ENCODE measurements at places on chromosomes 7 and 10. TPM values are rescaled to one million over a fixed set of nuclear protein-coding genes. Genes with fewer than 3 reads are reported as not detected.
A peak's percentile ranks its signal among the peaks of the same experiment; 100 is the strongest.

The NEUROD6 gene
- not detected for total RNA-seq

The ABCC2 gene
- total RNA-seq, result 64.0 TPM

The GIMAP5 gene
- total RNA-seq, result not detected

- DNase-seq, result no peak
These were observed 1.5 kb upstream of the FRAT2 start for GRCh38 chr10:97336006-97336405.

DNA sequence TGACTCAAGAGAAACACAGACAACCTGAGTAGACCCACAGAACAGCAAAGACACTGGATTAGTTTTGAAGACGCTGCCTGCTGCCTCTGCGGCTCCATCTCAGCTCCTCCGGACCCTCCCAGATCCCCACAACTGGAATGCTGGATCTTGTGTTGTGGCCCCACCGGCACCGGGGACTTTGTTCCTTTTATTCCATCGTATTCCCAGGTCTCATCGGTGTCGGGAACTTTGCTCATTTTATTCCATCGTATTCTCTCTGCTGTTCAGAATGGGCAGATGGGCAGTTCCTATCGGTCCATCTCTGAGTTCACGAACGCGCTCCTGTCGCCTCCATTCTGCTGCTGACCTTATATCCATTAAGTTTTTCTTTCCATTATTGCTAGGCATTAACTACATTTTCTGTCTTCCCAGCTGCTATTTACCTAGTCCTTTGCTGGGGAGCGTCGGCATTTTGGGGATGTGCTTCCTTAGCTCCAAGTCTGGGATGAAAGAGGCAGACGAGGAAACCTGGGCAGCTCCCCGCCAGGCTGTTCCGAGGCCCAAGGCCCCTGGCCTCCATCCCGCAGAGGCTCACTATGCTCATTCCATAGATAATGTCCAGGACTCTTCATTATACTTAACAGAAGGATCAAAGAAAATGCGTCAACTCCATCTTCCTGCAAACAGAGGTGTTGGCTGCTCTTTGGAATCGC, 192.4 kb downstream of the MAD1L1 start:
- no peak for DNase-seq

- DNase-seq, result no peak
These were observed 240.3 kb downstream of the GATA3 start for GRCh38 chr10:8294779-8295178.

GRCh38 chr10:16049050-16049449, 188.7 kb upstream of the MINDY3 start:
- no peak for DNase-seq

- DNase-seq, result no peak
These were observed 21.6 kb downstream of the DNTT start for GRCh38 chr10:96325719-96326373.

DNA sequence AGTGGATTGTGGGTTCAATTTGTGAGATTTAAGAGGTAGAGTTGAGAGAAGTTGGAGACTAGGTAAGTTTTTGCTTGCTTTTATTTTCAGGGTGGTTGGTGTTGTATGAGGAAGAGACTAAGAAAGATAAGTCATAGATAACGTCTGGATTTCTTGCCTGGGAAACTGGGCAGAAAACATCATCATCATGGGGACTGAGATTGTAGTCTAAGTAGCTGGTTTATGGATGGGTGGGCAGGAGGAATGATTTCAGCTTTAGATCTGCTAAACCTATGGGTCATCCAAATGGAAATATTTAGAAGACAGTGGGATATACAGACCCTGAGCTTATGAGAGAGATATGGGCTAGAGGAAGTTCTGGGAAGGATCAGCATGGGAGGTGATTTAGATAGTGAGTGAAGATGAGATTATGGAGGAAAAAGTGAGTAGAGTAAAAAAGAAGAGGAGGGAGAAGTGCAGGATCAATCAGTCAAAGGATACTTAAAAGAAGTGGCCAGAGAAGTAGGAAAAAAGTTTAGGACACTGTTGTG, 169.8 kb downstream of the WNT2 start:
- no peak for DNase-seq

- no peak for DNase-seq
These were observed 7.8 kb upstream of the ZNF485 start for GRCh38 chr10:43598446-43598845.

- peak; percentile 65 for DNase-seq
These were observed 198.2 kb downstream of the EBF3 start for GRCh38 chr10:129765664-129766550.

- DNase-seq, result no peak
These were observed 84.7 kb upstream of the IFRD1 start for GRCh38 chr7:112365551-112365950.

- DNase-seq, result no peak
These were observed 41.1 kb downstream of the COBL start for GRCh38 chr7:51275532-51275931.

DNA sequence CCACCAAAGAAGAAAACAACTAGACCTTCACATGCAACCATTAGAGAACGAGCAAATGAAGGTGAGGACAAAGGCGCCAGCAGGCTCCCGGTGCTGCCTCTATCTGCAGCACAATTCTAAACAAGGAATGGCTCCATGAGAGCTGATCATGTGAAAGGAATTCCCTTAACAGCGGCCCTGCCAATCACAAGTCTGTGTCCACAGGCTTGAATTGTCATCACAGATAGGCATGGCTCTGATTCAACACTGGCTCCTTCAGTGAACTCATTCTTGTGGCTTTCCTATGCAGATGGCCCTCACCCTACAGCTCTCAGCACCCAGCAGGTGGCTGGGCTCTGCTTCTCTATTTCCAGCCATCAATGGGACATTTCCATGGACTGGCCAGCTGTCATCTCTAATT, 36.2 kb downstream of the LAMB1 start:
- DNase-seq, result no peak

- no peak for DNase-seq
These were observed 6.4 kb upstream of the ZNF862 start for GRCh38 chr7:149831741-149832219.

- no peak for DNase-seq
These were observed 31.2 kb upstream of the BMPER start for GRCh38 chr7:33873981-33874750.

- no peak for DNase-seq
These were observed 111.8 kb upstream of the KMT2E start for GRCh38 chr7:104902183-104902582.

DNA sequence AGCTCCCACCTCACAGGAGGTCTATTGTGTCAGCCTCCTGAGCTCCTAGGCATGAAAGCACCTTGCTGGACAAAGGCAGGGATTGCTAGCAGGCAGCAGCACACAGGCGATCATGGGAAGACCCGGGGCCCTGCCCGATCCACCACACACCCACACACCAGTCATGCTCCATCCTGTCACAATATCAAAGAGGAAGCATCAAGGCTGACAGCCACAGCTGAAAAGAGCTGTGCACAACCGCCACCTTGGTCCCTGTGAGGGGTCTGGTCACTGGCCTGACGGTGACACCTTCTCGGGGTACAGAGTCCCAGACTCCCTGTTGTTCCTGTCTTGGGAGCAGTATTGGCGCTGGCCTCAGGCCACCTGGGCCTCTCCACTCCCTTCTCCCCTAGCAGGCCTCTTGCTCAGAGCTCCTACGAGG, 89.7 kb upstream of the RET start:
- DNase-seq, result no peak

GRCh38 chr10:126561294-126561920, 109.1 kb downstream of the C10orf90 start:
- no peak for DNase-seq
